ENCODE measurements at places on chromosomes 2 and 18.

DNA sequence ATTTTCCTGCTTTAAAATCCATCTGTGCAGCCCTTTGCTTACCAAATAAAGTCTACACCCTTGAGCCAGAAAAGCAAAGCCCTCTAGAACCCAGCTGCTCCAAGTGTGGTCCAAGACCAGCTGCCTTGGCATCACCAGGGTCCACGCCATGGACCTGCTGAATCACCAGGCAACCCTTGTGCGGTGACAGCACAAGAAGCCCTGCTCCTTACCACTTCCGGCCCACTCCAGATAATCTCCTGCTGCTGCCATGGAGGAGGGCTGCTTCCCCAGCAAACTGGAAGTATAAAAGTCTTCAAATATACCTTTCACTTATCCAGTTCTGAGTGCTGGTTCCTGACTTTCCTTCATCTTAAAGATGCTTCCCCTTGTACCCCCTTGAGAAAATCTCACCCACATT lies 106.0 kb upstream of the PKDCC start:
- H3K27ac ChIP-seq = no peak overlapping the region
- no peaks in the 10 kb centered on the region for H3K27me3 ChIP-seq
- DNase-seq = no peak
- no peaks in the 10 kb centered on the region for H3K36me3 ChIP-seq
- H3K4me3 ChIP-seq = no peak overlapping the region

DNA sequence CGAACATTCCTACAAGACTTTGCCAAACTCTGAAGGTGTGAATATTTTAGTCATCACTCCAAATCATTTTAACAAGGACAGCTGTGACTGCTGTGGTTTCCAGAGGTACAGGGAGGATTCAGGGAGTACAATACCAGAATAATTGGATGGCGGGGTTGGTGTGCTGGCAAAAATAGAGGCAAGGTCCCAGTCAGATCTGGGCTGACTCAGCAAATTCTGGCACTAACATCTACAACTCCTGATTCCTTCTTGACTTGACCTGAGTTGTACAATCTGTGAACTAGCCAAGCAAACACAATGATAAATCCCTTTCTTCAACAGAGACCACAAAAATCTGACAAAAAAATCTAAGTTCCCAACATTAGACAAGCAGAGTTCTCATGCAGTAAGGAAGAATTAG lies 40.4 kb downstream of the RMP24 start:
- no peaks in the 10 kb centered on the region for H3K36me3 ChIP-seq
- no peaks in the 10 kb centered on the region for H3K4me1 ChIP-seq
- H3K4me3 ChIP-seq = no peak overlapping the region
- no peak for DNase-seq
- no peaks in the 10 kb centered on the region for H3K27me3 ChIP-seq

DNA sequence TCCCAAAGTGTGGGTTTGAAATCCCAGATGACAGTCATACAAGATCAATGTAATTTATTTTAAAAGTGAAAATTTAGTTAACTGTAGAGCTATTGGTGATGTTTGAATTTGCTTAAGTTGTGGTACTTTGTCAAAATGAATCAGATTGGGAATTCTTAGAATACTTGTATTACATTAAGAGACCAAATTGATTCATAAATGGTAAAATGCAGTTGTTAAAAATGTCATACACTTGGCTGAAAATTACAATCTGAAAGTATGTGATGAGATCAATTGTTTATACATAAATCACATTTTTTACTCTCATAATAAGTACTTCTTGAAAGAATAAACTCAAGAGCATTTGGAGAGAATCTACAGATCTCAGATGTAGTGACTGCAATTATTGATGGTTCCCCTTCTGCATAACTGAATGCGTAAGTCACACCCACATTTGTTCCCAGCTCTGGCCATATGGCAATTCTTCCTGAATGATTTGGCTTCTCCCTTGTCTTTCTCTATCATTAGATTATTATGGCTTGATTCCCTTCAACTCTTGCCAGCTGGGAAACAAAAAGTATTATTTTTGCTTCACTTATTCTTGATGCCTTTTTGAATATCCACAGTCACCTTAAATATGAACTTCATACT lies 558.5 kb downstream of the CPS1 start:
- H3K27ac ChIP-seq = no peak overlapping the region
- H3K36me3 ChIP-seq = no peaks in the 10 kb centered on the region
- no peaks in the 10 kb centered on the region for H3K4me1 ChIP-seq
- H3K27me3 ChIP-seq = no peaks in the 10 kb centered on the region
- DNase-seq = no peak
- H3K4me3 ChIP-seq = no peak overlapping the region

GRCh38 chr18:62555135-62555534 lies 32.3 kb downstream of the ZCCHC2 start:
- H3K27me3 ChIP-seq = no peaks in the 10 kb centered on the region
- no peaks in the 10 kb centered on the region for H3K4me1 ChIP-seq
- no peak overlapping the region for H3K27ac ChIP-seq
- no peak overlapping the region for H3K4me3 ChIP-seq
- DNase-seq = no peak
- peaks cover 45% of the 10 kb centered on the region for H3K36me3 ChIP-seq

GRCh38 chr2:39128919-39129391 lies 8.1 kb upstream of the SOS1 start:
- H3K36me3 ChIP-seq = no peaks in the 10 kb centered on the region
- peak; percentile 64 for DNase-seq
- H3K4me3 ChIP-seq = no peak overlapping the region

GRCh38 chr2:141439524-141439923 lies 691.3 kb downstream of the LRP1B start:
- H3K36me3 ChIP-seq = no peaks in the 10 kb centered on the region
- no peaks in the 10 kb centered on the region for H3K4me1 ChIP-seq
- H3K27me3 ChIP-seq = no peaks in the 10 kb centered on the region
- no peak for DNase-seq
- H3K27ac ChIP-seq = no peak overlapping the region

DNA sequence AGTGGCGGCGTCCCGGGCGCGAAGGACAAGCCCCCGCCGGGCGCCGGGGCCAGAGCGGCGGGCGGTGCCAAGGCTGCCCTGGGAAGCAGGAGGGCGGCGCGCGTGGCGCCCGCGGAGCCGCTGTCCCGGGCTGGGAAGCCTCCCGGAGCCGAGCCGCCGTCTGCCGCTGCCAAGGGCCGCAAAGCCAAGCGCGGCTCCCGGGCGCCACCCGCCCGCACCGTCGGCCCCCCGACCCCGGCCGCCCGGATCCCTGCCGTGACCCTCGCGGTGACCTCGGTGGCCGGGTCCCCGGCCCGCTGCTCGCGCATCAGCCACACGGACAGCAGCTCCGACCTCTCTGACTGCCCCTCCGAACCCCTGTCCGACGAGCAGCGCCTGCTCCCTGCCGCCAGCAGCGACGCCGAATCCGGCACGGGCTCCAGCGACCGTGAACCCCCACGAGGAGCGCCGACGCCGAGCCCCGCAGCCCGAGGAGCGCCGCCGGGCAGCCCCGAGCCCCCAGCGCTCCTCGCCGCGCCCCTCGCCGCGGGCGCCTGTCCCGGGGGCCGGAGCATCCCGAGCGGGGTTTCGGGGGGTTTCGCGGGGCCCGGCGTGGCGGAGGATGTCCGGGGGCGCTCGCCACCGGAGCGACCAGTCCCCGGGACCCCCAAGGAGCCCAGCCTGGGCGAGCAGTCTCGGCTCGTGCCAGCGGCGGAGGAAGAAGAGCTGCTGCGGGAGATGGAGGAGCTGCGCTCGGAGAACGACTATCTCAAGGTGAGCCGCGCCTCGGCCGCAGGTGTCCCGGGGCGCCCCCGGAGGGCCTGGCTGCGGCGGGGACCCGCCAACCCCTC lies 820 bp downstream of the MTCL1 start:
- peaks cover 23% of the 10 kb centered on the region for H3K4me1 ChIP-seq
- no peaks in the 10 kb centered on the region for H3K36me3 ChIP-seq
- peak overlapping the region; percentile 52 for H3K27ac ChIP-seq
- H3K27me3 ChIP-seq = peaks cover 29% of the 10 kb centered on the region

DNA sequence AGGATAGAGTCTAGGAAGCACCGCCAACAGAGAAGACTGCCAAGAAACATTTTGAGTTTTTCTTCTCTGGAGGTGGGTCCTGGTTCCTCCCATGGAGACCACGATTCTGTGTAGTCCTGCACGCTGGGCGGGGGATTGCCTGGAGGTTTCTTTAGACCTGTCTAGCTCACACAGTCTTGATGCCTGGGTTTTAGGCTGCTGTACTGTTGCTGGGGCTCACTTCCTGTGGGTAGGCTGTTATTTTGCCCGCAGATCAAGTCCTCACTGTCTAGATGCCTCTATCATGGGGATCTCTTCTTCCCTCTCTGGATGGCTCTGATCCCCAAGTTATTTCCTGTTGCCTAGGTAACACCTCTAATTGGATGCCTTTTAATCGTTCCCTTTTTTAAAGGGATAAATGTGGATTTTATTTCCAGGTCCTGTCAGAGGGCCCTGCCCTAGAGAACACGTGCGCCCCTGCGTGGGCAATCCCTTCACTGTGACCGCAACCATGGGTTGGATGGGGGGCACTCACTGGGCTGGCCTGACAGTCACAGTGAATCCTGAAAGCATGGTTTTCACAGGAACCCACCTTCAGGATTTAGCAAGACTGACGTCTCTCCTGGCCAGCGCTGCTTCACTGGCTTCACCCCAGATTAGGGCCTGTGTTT lies 115.7 kb downstream of the MSH2 start:
- H3K36me3 ChIP-seq = no peaks in the 10 kb centered on the region
- no peak overlapping the region for H3K4me3 ChIP-seq
- no peak for DNase-seq
- H3K4me1 ChIP-seq = peaks cover 4% of the 10 kb centered on the region

DNA sequence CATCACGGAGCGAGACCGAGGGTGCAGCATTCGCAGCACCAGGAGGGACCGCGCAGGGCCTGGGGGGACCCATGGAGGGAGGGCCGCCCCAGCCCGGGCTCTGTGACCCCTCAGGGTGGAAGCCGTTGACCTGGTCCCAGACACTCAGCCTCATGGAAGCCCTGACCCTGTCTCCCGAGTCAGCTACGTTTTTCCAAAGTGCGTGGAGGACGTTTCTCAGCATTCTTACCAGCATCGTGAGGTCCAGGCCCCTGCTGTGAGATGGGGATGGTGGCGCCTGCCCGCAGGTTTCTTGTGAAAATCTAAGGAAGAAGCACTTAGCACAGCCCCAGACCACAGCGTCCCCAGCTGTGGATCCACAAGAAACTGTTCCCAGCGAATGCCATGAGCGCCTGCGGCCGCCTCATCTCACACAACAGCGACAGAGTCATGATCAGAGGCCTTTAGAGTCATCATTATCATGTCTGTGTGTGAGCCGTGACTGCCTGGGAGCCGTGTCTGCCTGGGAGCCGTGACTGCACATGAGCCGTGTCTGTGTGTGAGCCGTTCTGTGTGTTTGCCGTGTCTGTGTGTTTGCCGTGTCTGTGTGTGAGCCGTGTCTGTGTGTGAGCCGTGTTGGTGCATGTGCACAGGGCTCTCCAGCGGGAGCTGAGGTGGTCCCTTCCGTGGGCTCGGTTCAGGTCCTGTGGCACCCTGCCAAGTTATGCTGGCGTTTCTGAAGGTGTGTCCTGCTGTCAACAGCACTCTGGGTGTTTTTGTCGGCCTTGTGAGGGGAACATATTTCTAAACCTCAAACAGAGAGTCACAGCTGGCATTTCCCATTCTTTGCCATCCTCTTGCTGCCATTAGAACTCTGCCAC lies 49.2 kb upstream of the KCNG2 start:
- H3K27ac ChIP-seq = no peak overlapping the region
- peaks cover 20% of the 10 kb centered on the region for H3K36me3 ChIP-seq

GRCh38 chr2:141393214-141393545 lies 737.6 kb downstream of the LRP1B start:
- H3K27ac ChIP-seq = no peak overlapping the region
- H3K4me1 ChIP-seq = no peaks in the 10 kb centered on the region
- no peak for DNase-seq
- H3K4me3 ChIP-seq = no peak overlapping the region
- no peaks in the 10 kb centered on the region for H3K27me3 ChIP-seq

DNA sequence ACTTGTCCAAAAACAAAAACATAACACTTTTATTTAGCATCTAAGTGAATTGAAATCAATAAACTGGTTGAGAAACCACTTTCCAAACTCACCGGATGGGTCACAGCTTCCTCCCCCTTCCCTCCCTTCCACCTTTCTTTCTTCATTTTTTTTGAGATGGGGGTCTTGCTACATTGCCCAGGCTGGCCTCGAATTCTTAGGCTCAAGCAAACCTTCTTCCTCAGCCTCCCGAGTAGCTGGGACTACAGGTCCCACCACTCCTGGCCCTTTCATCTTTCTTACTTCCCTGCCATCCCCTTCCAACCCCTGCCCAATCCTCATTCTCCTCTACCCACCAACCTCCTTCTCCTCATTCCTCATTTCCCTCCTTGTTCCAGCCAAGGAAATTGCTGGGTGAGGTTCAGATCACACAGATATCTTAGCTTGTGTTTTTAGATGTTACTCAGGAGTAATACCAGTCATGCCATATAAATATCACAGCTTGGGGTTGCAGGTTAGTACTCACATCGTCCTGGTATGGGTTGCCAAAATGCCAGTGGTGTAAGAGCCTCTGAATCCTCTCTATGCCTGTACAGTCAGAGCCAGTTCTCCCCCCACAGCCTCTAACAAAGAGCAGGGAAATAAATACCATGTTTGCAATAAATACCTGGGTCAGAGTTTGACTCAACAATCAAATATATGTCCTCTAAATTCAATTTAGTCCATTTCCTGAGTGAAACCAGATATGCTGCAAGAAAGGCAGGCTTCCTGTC lies 132.7 kb upstream of the NDUFV2 start:
- H3K4me1 ChIP-seq = no peaks in the 10 kb centered on the region
- no peak for DNase-seq
- H3K4me3 ChIP-seq = no peak overlapping the region
- H3K27me3 ChIP-seq = no peaks in the 10 kb centered on the region

DNA sequence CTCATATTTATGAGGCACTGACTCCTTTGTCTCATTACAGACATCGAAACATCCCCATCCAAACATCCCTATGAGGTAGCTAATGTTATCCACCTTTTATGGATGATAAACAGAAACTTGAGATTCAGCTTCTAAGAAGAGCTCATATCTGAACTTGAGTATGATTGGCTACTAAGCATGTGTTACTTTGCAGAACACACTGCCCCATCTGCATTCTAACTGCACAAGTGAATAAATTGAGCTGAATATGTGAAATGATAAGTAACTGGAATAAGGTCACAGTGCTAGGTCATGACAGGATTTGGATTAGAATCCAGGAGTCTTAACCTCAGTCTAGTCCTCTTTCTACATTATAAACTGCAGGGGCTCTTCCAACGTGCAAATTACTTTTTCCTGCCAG lies 172.7 kb downstream of the SETBP1 start:
- DNase-seq = no peak
- no peaks in the 10 kb centered on the region for H3K36me3 ChIP-seq
- H3K27me3 ChIP-seq = no peaks in the 10 kb centered on the region
- H3K4me1 ChIP-seq = no peaks in the 10 kb centered on the region
- H3K4me3 ChIP-seq = no peak overlapping the region

GRCh38 chr2:51553476-51553875 lies 521.5 kb upstream of the NRXN1 start:
- H3K4me1 ChIP-seq = no peaks in the 10 kb centered on the region
- H3K36me3 ChIP-seq = no peaks in the 10 kb centered on the region
- H3K27ac ChIP-seq = no peak overlapping the region
- H3K27me3 ChIP-seq = no peaks in the 10 kb centered on the region
